ENCODE measurements at places on chromosomes 7 and 10. TPM values are rescaled to one million over a fixed set of nuclear protein-coding genes. Genes with fewer than 3 reads are reported as not detected.

GRCh38 chr7:142581341-142581740, 167.9 kb upstream of the PRSS1 start:
- no peak overlapping the region for H3K4me3 ChIP-seq
- H3K36me3 ChIP-seq: no peaks in the 10 kb centered on the region
- H3K27ac ChIP-seq: peak overlapping the region; percentile 22
- H3K4me1 ChIP-seq: peaks cover 60% of the 10 kb centered on the region

PNLIPRP2 gene
- total RNA-seq: not detected

GRCh38 chr7:33072471-33072870, 9.9 kb upstream of the NT5C3A start:
- H3K4me3 ChIP-seq: peak overlapping the region; percentile 70
- peaks cover 5% of the 10 kb centered on the region for H3K27me3 ChIP-seq
- DNase-seq: peak; percentile 80
- H3K27ac ChIP-seq: peak overlapping the region; percentile 88
- H3K4me1 ChIP-seq: peaks cover 32% of the 10 kb centered on the region
- peaks cover 12% of the 10 kb centered on the region for H3K36me3 ChIP-seq

DNA sequence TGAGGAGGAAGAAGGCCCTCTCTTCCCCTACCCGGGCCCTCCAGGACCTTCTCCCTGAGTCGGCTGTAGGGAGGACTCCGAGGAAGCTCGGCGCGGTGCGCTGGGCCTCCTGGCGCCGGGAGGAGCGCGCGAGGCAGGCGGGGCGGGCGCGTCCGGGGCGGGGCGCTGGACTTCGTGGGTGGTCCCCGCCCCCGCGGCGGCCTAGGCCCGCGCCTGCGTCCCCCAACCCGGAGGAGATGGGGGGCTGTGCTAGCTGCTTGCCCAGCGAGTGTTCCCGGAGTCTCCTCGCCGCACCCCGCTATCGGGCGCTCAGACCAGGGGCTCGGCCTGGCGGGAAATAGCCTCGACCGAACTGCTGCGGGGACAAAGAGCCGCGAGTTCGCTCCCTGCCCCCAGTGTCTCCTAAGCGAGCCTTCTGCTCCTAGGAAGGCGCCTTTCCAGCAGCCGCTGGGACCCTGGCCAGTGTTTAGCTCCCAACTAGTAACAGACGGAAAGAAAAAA, 19.2 kb upstream of the SMO start:
- H3K36me3 ChIP-seq: no peaks in the 10 kb centered on the region
- no peaks in the 10 kb centered on the region for H3K4me1 ChIP-seq
- H3K27ac ChIP-seq: no peak overlapping the region
- no peak for DNase-seq
- H3K4me3 ChIP-seq: peak overlapping the region; percentile 31
- peaks cover 57% of the 10 kb centered on the region for H3K27me3 ChIP-seq

WDR11 gene
- total RNA-seq: 43.1 TPM

AKR1E2 gene
- 0.48 TPM for total RNA-seq

- H3K4me3 ChIP-seq: no peak overlapping the region
- H3K27me3 ChIP-seq: peaks cover 42% of the 10 kb centered on the region
Measured at GRCh38 chr10:97974100-97974499, 56.3 kb downstream of the CRTAC1 start.

CTAGE6 gene
- not detected for total RNA-seq

GRCh38 chr7:98200364-98200763, 10.9 kb upstream of the BHLHA15 start:
- peaks cover 9% of the 10 kb centered on the region for H3K4me1 ChIP-seq
- no peaks in the 10 kb centered on the region for H3K27me3 ChIP-seq
- no peaks in the 10 kb centered on the region for H3K36me3 ChIP-seq
- H3K4me3 ChIP-seq: no peak overlapping the region
- no peak for DNase-seq
- H3K27ac ChIP-seq: no peak overlapping the region
